ENCODE measurements at places on chromosomes 13 and 19. TPM values are rescaled to one million over a fixed set of nuclear protein-coding genes. Genes with fewer than 3 reads are reported as not detected.

The CYP4F8 gene
- total RNA-seq = not detected

The CBY2 gene
- total RNA-seq = not detected

The MEDAG gene
- 0.77 TPM for total RNA-seq

The ARID3A gene
- total RNA-seq = 108 TPM

The PGLYRP1 gene
- 0.54 TPM for total RNA-seq

The ENOX1 gene
- 1.7 TPM for total RNA-seq

The SH3GL1 gene
- total RNA-seq = 128 TPM

The ATP8A2 gene
- total RNA-seq = 2.1 TPM

DNA sequence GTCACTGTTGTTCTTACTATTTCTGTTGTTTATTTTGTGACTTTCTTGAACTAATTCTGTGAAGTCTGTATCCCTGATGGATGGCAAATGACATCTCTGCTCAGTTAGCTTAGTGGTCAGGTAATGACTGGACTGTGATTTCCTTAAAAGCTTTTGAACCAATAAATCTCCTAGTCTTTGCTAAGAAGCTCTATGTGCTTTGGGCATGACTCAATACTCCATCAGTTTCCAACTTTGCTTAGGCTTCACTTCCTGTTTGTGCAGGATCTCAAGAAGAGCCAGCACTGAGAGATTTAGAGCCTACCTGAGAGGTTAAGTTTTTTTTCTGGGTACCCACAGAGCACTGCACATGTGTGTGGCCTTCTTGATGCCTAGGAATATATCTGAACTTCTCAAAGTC is 329.7 kb upstream of the HTR2A start:
- no peaks in the 10 kb centered on the region for H3K27me3 ChIP-seq
- H3K36me3 ChIP-seq = no peaks in the 10 kb centered on the region
- H3K4me1 ChIP-seq = no peaks in the 10 kb centered on the region
- no peak overlapping the region for H3K4me3 ChIP-seq
- no peak for DNase-seq
- H3K27ac ChIP-seq = no peak overlapping the region

DNA sequence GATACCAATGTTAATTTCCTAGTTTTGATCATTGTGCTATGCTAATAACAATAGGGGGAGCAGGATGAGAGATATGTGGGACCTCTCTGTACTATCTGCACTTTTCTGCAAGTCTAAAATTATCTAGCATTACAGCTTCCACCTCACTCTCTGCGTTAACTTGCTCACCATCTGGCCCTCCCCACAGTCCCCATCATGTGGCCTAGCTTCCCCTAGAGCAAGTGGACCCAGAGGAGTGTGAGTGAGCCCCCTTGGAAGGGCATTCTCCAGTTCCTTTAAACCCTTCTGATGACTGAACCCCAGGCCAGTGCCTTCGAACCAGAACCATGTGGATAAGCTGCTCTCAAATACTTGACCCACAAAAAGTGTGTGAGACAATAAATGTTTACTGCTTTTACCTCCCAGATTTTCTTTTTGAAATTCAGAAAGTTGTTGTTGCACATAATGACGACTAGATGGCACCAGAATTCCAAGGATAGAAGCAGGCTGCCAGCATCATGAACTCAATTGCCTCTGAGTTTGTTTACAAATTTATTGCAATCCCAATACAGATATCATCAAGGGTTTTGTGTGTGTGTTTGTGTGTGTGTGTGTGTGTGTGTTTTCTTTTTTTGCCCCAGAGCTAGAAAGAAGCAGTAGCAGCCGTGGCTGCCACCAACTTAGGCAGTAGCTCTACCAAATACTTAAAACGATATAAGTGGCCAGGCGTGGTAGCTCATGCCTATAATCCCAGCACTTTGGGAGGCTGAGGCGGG is 49.0 kb upstream of the ZNF780A start:
- H3K4me1 ChIP-seq = peaks cover 6% of the 10 kb centered on the region
- H3K27me3 ChIP-seq = no peaks in the 10 kb centered on the region
- H3K4me3 ChIP-seq = no peak overlapping the region
- H3K36me3 ChIP-seq = no peaks in the 10 kb centered on the region

DNA sequence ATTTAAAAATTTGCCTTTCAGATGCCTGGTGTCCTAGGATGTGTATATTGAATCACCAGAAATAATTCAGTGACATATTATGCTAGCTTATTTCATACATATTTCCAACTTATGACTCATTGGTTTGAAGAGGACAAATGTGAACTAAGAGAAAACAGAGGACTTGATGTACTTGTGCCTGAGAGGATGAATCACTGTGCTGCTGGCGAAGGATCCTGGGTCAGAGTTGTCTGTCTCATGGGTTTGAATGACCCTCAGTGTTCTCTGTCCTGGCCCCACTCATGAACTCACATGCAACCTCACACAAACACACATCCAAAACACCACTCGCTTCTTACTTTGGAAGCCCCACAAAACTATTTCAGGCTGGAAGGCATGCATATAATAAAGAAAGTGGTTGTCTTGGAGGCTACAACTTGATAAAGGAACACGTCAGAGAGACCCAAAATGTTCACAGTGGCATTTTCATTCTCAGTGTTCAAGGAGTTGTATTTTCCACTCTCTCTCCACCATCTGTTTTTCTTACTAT is 129.0 kb upstream of the SPRY2 start:
- peaks cover 3% of the 10 kb centered on the region for H3K27me3 ChIP-seq
- no peak for DNase-seq
- no peak overlapping the region for H3K4me3 ChIP-seq
- H3K36me3 ChIP-seq = no peaks in the 10 kb centered on the region
- peaks cover 5% of the 10 kb centered on the region for H3K4me1 ChIP-seq

DNA sequence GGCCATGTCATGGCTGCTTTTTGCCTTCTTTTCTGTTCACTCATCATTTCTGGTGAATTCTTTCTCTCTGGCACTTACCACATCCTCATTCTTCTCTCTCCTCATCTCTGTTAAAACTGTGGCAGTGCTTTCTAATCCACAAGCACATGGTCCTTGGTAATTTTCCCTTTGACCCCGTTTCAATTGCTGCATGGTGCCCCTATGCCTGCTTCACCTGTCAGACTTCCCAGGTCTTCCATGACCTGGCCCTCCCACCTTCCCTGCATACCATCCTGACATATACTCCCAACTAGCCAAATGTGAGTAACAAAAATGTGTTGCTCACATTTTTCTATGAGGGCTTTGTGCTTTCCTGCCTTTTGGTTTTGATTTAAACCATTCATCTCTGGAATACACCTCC is 286.5 kb downstream of the MTUS2 start:
- H3K36me3 ChIP-seq = no peaks in the 10 kb centered on the region
- H3K27ac ChIP-seq = no peak overlapping the region
- no peak overlapping the region for H3K4me3 ChIP-seq
- H3K27me3 ChIP-seq = no peaks in the 10 kb centered on the region

DNA sequence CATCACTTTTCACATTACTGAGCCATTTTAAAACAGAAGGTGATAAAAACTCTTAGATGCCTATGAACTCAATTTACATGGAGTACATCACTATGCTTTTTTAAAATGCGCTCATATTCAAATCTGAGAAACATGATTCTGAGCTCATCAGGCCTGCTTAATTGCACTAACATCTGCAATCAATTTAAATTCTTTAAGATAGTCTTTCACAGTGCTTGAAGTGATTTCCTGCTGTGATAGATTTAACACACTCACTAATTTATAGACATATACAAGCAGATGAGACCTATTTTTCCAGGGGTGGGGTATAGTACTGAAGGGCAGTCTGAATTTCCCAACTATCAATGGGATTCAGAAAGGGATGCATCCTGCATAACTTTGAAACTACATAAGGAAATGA is 82.9 kb downstream of the DIAPH3 start:
- H3K4me3 ChIP-seq = no peak overlapping the region
- no peak for DNase-seq
- H3K4me1 ChIP-seq = no peaks in the 10 kb centered on the region
- H3K36me3 ChIP-seq = no peaks in the 10 kb centered on the region

GRCh38 chr19:50928831-50929230 is 17.6 kb upstream of the KLK4 start:
- no peaks in the 10 kb centered on the region for H3K4me1 ChIP-seq
- no peak overlapping the region for H3K27ac ChIP-seq
- no peaks in the 10 kb centered on the region for H3K27me3 ChIP-seq
- no peak for DNase-seq
- no peaks in the 10 kb centered on the region for H3K36me3 ChIP-seq

GRCh38 chr13:29484796-29485195 is 110.7 kb downstream of the SLC7A1 start:
- H3K27ac ChIP-seq = no peak overlapping the region
- H3K4me3 ChIP-seq = no peak overlapping the region
- DNase-seq = no peak
- peaks cover 8% of the 10 kb centered on the region for H3K4me1 ChIP-seq
- peaks cover 2% of the 10 kb centered on the region for H3K27me3 ChIP-seq

DNA sequence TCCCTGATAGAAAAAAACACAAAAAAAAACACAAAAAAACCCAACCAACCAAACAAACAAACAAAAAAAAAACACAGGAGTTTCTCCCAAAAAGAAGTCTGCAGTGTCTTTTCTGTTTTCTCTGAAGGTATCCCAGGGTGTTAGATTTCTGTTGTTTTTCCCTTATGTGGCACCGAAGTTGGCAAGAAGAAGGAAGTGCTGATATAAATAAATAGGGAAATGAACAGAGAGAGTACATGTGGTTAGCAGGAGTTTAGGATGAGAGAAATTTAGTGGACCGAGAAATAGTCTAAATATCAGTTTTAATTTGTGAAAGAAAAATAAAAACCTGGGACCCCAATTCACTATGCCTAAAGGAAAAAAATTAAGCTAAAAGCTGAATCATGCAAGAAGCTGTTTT is 287.0 kb upstream of the SGCG start:
- H3K36me3 ChIP-seq = peaks cover 5% of the 10 kb centered on the region
- no peak for DNase-seq
- H3K4me1 ChIP-seq = no peaks in the 10 kb centered on the region
- H3K27ac ChIP-seq = no peak overlapping the region

DNA sequence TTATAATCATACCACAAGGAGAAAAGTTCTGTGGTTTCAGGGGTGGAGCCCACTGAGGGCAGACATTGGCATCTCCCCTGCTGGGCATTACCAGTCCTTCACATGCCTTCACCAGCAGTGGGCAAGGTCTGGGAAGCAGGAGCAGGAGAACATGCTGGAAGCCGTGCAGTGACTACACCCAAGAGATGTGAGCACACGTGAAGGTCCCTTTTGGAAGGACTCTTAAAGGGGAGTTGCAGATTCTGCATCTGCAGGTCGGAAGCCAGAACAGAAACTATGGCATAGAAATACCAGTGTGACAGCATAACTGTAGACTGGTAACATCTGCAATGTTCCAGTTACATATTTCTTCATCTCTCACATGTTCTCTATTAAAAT is 26.9 kb upstream of the KL start:
- no peak overlapping the region for H3K27ac ChIP-seq
- DNase-seq = no peak
- H3K4me3 ChIP-seq = no peak overlapping the region
- no peaks in the 10 kb centered on the region for H3K36me3 ChIP-seq

- peaks cover 2% of the 10 kb centered on the region for H3K4me1 ChIP-seq
- H3K4me3 ChIP-seq = no peak overlapping the region
- H3K27ac ChIP-seq = no peak overlapping the region
- no peaks in the 10 kb centered on the region for H3K27me3 ChIP-seq
Observed at GRCh38 chr19:31328238-31328637, 21.0 kb downstream of the TSHZ3 start.

GRCh38 chr19:23440207-23440606 is 44.9 kb upstream of the ZNF91 start:
- no peaks in the 10 kb centered on the region for H3K4me1 ChIP-seq
- H3K36me3 ChIP-seq = no peaks in the 10 kb centered on the region
- no peak overlapping the region for H3K27ac ChIP-seq
- peaks cover 2% of the 10 kb centered on the region for H3K27me3 ChIP-seq
- no peak for DNase-seq

GRCh38 chr19:38333245-38333644 is 2.4 kb upstream of the CATSPERG start:
- peaks cover 7% of the 10 kb centered on the region for H3K4me1 ChIP-seq
- H3K27ac ChIP-seq = no peak overlapping the region
- no peak for DNase-seq
- H3K27me3 ChIP-seq = no peaks in the 10 kb centered on the region
- peaks cover 6% of the 10 kb centered on the region for H3K36me3 ChIP-seq

DNA sequence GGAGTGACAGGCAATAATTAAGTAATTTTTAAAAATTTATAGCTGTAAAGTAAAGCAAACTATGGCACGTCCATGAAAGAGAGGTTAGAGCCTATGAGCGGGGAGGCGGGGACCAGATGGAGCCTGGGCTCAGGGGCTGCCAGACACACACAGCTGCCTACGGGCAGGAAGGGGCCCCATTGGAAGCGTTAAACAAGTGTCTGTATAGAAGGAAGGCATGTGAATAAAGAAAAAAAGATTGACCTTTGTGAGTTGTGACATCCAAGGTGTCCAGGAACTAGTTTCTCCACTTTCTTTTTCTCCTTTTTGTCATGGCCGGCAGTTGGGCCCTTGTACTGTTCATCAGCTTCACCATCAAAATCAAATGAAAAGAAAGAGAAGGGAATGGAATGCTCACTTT is 56.8 kb downstream of the LRCH1 start:
- no peak for DNase-seq
- H3K27ac ChIP-seq = no peak overlapping the region
- peaks cover 44% of the 10 kb centered on the region for H3K4me1 ChIP-seq
- H3K27me3 ChIP-seq = peaks cover 5% of the 10 kb centered on the region

GRCh38 chr13:92487238-92487637 is 739.4 kb upstream of the GPC6 start:
- H3K27ac ChIP-seq = no peak overlapping the region
- no peaks in the 10 kb centered on the region for H3K36me3 ChIP-seq
- H3K4me3 ChIP-seq = no peak overlapping the region
- no peaks in the 10 kb centered on the region for H3K27me3 ChIP-seq

All from endothelial cell (in vitro differentiated cells).